ENCODE measurements at places on chromosomes 6 and 20.

- DNase-seq, result no peak
Measured at GRCh38 chr20:58988565-58988882, 7.5 kb downstream of the NELFCD start.

DNA sequence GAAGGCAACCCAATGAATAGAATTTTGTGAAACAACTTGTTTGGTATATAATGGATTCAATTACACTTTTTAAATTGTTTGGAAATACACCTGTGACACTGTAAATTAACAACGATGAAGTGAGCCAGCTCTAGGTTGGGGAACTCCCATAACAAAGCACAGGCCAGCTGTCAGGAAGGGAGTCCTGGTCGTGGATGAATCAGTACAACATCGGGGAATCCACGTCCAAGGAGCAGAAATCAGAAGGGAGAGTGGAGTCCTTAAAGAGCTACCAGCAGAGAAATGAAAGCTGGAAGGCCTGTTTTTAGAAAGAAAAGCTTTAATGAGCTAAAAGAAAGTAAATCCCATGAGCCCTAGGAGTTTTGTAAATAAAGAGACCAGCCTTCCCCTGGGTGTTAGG is 223.1 kb upstream of the SLC35B3 start:
- DNase-seq, result no peak

- DNase-seq, result no peak
Measured at GRCh38 chr6:137490006-137490905, 3.9 kb downstream of the OLIG3 start.

- DNase-seq, result no peak
Measured at GRCh38 chr6:16229700-16230099, 8.7 kb upstream of the GMPR start.

DNA sequence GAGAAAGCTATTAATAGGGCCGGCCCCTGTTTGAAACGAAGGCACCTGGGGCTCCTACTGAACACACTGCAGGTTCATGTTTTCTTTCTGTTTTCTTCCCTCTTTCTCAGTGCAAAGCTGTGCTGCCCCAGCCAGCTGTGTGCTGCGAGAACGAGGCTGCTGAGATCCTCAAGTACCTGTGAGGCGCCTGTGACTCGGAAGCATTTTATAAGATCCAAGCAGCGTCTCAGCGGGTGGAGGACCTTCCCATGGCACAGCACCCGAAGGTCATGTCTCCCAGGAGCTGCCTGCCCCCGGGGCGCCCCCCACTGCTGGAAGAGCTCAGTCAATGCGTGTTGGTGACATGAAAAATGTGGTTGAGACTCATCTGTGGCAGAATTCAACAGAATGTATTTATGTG is 66.3 kb downstream of the SMOC2 start:
- DNase-seq, result no peak

DNA sequence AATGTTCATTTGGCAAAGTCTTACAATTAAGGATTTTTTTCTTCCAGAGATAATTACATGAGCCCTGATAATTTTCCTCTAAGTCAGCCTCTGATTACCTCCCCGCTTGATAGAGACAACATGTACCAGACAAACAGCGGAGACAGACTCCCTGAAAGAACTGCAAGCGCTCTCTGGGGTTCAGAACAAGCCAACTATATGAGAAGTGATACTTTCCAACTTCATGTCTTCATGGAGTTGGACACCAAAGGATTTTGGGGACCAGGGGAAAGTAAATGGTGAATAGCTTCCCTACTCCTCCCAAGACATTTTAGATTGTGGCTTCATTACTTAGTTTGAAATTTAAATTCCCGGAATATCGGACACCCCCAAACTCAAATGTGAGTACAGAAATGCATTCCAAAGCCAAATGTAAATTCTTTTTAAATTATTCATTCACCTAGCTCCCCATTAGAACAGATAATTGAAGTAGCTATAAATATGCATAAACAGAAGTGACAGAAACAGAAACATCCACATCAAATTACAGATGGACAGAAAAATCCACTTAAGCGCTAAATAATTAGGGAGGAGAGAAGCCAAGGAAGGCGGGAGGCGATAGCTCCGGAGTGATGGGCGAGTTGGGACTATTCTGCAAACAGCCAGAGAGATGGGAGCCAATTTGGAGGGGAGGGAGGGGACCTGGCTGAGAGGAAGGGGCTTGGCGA is 129.7 kb upstream of the AKAP12 start:
- DNase-seq, result no peak

GRCh38 chr20:44334306-44334705 is 2.5 kb upstream of the R3HDML start:
- no peak for DNase-seq

DNA sequence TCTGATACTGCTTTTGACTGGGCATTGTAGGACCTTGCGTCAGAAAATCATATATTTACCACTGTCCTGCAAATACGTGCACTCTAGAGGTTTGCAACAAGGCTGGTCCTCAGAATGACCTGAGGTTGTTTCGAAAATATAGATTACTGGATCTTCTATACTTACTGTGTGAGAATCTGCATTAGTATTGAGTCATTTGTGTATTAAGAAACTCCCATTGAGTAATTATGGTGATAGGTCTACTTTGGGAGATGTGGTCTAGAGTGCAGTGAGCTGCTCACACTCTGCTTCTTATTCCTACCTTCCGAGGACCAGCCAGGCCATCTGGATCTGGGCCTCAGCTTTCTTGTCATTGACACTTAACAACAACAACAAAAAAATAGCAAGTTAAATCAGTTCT is 9.6 kb downstream of the KLHL32 start:
- no peak for DNase-seq

GRCh38 chr6:75113446-75113845 is 92.4 kb downstream of the COL12A1 start:
- no peak for DNase-seq

DNA sequence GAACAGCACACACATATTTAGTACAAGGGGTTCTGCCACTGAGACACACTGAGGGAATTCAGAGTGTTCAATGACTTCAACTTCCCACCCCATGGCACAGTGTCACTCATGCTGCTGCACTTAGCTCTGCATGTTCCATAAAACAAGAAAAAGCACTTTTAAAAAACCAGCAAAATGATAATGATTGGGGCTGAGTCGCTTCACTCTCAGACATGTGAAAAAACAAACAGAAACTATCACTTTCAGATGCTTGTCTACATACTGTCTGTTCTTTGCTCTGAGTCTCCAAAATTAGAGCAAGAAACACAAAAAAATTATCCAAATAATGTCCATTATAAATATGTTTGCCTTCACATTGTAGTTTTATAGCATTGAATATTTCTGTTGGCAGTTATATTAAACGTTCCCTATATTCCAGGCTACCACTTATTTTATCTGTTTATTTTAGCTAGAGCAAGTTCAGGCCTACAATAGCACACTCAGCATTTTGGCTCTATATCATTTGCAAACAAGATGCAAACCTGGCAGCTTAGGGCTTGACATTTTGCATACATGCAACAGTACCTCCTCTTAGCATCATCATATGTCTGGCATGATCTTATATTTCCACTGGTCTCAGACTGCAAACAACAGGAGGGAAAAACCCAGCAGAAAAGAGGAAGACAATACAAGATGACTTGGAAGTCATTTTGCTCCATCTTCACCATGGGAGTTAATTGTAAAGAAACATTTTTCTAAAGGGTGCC is 398.8 kb downstream of the HACE1 start:
- DNase-seq, result no peak

DNA sequence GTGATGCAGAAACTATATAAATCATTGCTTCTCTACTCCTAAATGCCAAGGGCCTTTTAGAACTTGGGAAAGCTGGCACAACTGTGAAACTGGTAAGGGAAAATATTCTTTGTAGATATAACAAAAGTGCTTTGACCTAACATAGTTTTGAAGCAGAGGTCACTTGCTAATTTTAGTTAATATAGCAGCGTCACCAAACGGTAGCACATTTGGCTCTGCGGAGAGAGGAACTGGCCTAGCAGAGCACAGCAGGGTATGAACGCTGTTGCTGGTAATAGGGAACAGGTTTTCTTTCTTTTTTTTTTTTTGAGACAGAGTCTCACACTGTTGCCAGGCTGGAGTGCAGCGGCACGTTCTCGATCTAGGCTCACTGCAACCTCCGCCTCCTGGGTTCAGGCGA is 67.4 kb downstream of the ECT2L start:
- no peak for DNase-seq

GRCh38 chr6:154969796-154970195 is 25.3 kb upstream of the TIAM2 start:
- no peak for DNase-seq

DNA sequence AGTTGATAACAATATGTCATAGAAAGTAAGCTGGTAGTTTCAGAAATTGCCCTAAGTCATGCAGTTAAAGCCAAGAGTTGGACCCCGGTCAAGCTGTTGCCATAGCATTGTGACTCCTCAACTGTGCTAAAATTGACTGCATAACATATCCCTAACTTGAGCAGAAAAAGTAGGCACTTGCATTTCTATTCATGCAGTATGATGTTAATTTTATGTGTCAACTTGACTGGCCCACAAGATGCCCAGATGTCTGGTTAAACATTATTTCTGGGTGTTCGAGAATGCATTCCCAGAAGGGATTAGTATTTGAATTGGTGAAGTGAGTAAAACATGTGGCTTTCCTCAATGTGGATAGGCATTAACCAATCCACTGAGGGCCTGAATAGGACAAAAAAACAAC is 136.4 kb downstream of the GPR63 start:
- DNase-seq, result no peak

DNA sequence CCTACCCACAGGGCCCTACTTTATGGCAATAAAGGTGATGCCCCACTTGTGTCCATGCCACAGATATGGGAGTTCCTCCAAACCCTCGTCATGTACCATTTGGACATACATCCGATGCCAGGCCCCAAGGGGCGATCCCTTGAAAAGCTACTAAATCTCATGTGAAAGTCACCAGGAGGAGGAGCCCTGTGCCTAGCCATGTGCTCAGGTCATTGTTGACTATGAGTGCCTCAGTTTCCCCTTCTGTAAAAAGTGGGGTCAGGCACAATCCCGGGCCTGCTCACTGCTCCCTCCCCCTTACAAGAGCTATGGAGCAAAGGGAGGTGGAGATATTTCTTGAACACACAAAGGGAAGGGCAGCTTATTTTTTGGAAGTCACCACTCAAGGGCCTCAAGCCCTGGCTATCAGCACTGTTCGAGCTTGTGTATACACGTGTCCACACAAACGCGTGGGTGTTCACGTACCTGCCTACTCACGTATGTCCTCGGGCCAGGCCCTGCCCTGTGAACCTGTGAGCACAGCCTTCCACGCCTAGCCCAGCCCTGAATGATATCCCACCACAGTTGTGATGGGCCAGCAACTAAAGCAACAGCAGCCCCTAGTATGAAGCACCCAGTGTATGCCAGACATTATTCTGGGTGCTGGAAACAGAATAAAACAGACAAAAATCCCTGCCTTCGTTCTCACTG is 1.9 kb downstream of the ACTL10 start:
- no peak for DNase-seq

DNA sequence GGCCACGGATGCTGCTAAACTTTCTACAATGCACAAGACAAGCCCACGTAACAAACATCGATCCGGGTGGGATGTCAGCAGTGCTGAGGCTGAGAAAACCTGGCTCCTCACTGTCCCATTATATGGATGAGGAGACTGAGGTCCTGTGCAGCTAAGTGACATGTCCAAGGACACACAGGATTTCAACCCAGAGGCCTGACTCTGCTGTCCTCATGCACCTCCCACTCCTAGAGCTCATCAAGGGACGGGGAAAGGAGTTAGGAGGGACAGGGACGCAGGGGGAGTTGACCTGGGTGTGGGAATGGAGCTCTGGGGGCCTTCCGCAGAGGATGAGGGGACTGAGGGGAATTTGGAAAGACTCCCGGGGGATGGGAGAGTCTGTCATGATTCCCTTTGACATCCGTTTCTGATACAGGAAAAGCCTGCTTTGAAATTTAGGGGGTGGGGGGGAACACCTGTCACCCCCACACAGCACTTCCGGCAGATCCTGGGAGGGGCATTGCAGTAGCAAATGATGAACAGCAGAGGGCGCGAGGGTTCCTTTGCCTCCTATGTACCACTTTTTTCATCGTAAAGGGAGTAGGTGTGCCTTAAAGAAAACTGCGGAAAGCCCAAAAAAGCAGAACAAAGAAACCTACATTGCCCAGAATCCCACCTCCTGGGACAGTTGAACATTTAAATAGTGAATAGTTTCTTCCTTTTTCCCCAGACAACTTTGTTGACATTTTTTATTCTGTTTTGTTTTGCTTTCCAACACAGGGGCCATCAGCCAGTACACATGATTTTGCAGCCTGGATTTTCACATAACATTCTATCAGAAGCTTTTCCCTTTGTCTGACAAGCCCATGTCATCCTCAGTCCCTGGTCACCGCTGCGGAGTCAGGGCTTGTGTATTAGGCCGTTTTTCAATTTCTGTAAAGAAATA is 48.6 kb downstream of the SLC2A10 start:
- peak; percentile 21 for DNase-seq

GRCh38 chr6:18245642-18246041 is 18.7 kb downstream of the DEK start:
- no peak for DNase-seq

DNA sequence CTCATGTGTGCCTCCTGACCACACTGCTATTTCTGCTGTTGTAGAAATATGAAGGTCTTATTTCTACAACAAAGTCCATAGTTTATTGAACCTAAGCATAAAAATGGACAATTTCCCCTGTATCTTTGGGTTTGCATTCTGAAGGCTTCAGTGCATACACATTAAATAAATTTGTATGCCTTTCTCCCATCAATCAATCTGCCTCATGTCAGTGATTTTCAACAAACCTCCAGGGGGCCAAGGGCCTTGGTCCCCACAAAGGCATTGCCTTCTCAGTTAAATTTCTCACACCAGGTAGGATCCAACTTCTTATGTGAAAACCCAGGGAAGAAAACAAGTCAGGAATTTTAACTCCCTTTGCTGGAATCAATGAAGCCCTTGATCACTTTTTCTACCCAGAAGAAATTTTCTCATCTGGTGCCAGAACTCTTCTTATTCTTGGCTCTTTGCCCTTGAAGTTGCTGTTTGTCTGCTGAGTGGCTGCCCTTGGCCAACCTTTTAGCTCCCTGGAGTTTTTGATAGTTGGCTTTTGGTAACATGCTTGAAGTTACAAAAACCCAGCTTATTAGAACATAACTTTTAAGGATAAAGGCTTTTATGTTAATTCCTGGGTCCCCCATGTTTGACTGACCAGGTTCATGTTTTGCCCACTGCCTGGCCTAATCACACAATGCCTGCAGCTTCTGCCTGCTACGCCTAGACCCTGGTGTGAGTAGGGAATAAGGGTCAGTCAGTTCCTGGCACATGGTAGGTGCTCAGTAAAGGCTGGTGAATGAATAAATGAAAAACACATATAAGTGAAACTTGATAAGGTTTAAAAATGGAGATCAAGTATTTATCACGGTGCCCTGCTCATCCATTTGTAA is 37.0 kb downstream of the SHLD1 start:
- DNase-seq, result no peak

DNA sequence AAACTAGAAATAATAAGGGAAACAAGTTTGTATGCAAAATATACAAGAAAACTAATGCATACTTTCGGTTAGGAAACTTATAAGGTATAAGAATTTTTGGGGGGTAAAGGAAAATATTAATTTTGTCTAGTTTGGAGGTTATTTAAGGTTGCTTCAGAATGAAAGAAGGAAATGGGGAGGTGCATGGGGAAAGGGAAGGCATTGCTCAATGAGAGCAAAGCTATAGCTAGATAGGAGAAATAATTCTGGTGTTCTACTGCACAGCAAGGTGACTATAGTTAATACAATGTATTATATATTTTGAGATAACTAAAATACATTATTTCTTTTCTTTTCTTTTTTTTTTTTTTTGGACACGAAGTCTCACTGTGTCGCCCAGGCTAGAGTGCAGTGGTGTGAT is 5.4 kb upstream of the MYMX start:
- no peak for DNase-seq

Measured in CD8-positive, alpha-beta memory T cell (primary cell).